Immature natural killer cell (primary cell): ENCODE measurements at places on chromosomes 11 and 22.

GRCh38 chr11:59010708-59011107, 71.4 kb downstream of the GLYATL1 start:
- no peaks in the 10 kb centered on the region for H3K27me3 ChIP-seq
- no peaks in the 10 kb centered on the region for H3K36me3 ChIP-seq
- no peak overlapping the region for H3K27ac ChIP-seq
- no peaks in the 10 kb centered on the region for H3K4me1 ChIP-seq
- H3K4me3 ChIP-seq, result no peak overlapping the region

DNA sequence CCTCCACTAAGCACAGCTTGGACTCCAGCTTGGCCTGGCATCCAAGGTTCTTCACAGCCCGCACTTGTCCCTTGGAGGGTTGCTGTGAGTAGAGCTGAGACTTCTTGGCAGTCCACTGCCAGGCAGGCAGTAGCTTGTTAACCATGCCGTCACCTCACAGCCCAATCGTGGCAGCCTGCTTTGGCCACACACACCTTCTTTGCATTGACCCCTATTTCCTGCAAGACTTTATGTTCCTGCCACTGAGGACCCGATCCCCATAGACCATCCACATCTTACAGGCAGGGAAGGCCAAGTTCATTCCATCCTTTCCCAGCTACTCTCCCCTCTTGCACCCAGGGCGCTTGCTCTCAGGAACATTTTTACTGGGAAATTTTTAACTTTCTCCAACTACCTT, 2.5 kb upstream of the PYGM start:
- peak overlapping the region; percentile 91 for H3K27ac ChIP-seq
- H3K4me3 ChIP-seq, result peak overlapping the region; percentile 88
- peak; percentile 47 for DNase-seq
- H3K27me3 ChIP-seq, result peaks cover 36% of the 10 kb centered on the region
- H3K36me3 ChIP-seq, result peaks cover 24% of the 10 kb centered on the region
- peaks cover 90% of the 10 kb centered on the region for H3K4me1 ChIP-seq

GRCh38 chr11:18844753-18845367, 53.3 kb upstream of the PTPN5 start:
- H3K4me1 ChIP-seq, result no peaks in the 10 kb centered on the region
- no peak for DNase-seq
- no peaks in the 10 kb centered on the region for H3K36me3 ChIP-seq
- peaks cover 3% of the 10 kb centered on the region for H3K27me3 ChIP-seq

DNA sequence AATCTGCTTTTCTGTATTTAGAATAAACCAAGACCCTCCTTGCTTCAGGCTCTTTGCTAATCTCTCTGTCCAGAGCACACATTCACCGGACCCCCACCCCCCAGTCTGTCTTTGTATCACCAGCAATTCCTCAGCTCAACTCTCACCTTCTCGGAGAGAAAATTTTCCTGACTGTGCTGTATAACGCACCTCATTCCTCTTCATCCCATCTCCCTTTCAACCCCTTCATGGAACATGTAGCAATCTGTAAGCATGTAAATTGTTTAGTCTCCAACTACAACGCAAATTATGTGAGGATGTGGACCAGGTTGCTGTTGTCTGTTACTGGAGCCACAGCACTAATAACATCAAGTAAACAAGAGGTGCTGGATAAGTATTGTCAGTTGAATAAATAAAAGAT, 349.8 kb downstream of the DCDC1 start:
- no peaks in the 10 kb centered on the region for H3K4me1 ChIP-seq
- no peaks in the 10 kb centered on the region for H3K36me3 ChIP-seq
- H3K4me3 ChIP-seq, result no peak overlapping the region
- H3K27me3 ChIP-seq, result no peaks in the 10 kb centered on the region

GRCh38 chr22:42294034-42294985, 23.9 kb upstream of the TCF20 start:
- H3K27ac ChIP-seq, result no peak overlapping the region
- no peak overlapping the region for H3K4me3 ChIP-seq
- no peaks in the 10 kb centered on the region for H3K36me3 ChIP-seq
- no peak for DNase-seq

GRCh38 chr11:22337596-22338485, at the start of gene SLC17A6:
SLC17A6 (plus strand) TSS chr11:22338381; CDS start chr11:22338534, 153 bp downstream.
- no peak within 1 kb of the TSS for H3K27ac ChIP-seq
- no peak within 1 kb of the TSS for H3K4me3 ChIP-seq
- DNase-seq, result no peak
- H3K36me3 ChIP-seq, result peaks cover 8% of the 10 kb centered on the region
- peaks cover 26% of the 10 kb centered on the region for H3K27me3 ChIP-seq

- H3K4me3 ChIP-seq, result no peak overlapping the region
- DNase-seq, result no peak
- H3K4me1 ChIP-seq, result no peaks in the 10 kb centered on the region
Observed at GRCh38 chr11:133506023-133506422, 26.3 kb downstream of the OPCML start.

DNA sequence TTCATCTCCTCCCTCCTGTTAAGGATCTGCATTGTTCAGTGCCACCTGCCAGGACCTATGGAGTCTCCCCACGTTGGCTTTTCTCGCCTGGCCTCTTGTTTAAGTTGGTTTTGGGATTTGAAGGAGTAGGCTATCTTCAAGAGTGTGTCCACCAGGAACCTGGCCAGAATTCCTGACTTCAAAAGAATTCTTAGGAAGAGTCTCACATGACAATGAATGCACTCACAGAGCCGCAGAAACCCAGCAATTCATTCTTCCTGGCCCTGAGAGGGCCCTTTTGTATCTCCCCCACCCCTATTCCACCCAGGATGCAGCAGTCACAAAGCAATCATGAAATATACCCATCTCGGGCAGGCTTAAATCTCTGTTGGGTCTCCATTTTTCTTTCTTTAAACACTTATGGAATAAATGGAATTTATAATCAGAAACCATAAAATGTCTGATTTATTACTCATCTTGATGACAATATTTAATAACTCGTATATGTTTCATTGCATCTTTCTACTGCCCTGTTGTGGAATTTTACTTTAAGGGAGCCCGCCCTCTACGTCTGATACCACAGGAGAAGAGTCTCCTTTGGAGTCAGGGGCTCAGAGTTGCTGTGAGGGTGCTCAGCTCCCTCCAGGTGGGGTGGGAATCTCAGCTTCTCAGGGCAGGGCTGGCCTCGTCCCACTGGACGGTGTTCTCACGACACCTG, 507.0 kb downstream of the NTM start:
- no peaks in the 10 kb centered on the region for H3K36me3 ChIP-seq
- no peak overlapping the region for H3K27ac ChIP-seq
- no peak overlapping the region for H3K4me3 ChIP-seq
- no peaks in the 10 kb centered on the region for H3K4me1 ChIP-seq

GRCh38 chr11:62458212-62459002, 39.6 kb downstream of the SCGB1A1 start:
- no peaks in the 10 kb centered on the region for H3K27me3 ChIP-seq
- DNase-seq, result no peak
- H3K4me3 ChIP-seq, result no peak overlapping the region
- H3K27ac ChIP-seq, result no peak overlapping the region
- no peaks in the 10 kb centered on the region for H3K36me3 ChIP-seq

- peak overlapping the region; percentile 97 for H3K27ac ChIP-seq
- H3K36me3 ChIP-seq, result no peaks in the 10 kb centered on the region
- DNase-seq, result no peak
Observed at GRCh38 chr11:33258631-33259205, 1.5 kb downstream of the HIPK3 start.

DNA sequence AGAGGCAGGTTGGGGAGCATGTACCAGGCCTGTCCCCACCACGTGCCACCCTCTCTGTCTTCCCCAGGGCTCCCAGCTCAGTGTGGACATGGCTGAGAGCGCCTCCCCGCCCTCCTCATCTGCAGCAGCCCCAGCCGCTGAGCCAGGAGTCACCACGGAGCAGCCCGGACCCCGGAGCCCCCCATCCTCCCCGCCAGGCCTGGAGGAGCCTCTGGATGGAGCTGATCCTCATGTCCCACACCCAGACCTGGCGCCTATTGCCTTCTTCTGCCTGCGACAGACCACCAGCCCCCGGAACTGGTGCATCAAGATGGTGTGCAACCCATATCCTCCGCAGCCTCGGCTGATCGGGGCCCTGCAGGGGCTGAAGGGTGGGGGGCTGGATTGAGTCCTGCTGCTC, at the start of gene CACNA1I:
Gene CACNA1I (plus strand): TSS at position 89 of the 400 bp plus-strand sequence. CDS start 0 bp downstream, at position 89.
- H3K36me3 ChIP-seq, result no peaks in the 10 kb centered on the region
- no peak within 1 kb of the TSS for H3K27ac ChIP-seq
- DNase-seq, result no peak
- H3K4me1 ChIP-seq, result peaks cover 19% of the 10 kb centered on the region
- peaks cover 5% of the 10 kb centered on the region for H3K27me3 ChIP-seq

DNA sequence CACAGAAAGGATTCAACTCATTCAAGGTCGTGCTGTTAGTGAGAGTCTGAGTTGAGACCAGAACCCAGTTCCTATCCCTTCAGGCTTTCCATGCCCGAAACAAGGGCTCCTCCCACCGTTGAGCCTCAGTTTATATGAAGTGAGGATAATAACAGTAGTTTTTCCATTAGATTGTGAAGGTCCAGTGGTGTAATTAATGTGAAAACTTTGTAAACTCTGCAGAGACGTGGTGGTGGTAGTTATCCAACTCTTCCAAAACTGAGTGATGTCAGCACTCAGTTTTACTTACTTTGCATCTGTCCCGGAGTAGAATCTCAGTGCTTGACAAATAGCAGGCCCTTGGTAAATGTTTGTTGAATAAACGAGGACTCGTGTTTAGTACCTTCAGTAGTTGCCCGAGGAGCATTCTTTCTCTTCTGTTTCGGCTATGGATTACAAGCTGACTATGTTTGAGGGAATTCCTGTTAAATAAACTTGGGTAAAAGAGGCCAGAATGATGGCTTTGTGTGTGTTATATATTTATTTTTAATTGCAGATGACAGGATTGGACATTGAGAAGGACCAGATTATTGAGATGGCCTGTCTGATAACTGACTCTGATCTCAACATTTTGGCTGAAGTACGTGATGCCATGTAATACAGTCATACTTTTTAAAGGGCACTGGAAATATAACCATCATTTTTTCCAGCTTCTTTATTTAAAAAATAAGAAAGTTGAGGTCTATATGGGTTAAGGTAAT, 1.0 kb downstream of the REXO2 start:
- H3K27ac ChIP-seq, result peak overlapping the region; percentile 93
- no peaks in the 10 kb centered on the region for H3K36me3 ChIP-seq
- peak overlapping the region; percentile 90 for H3K4me3 ChIP-seq
- DNase-seq, result no peak
- H3K27me3 ChIP-seq, result peaks cover 7% of the 10 kb centered on the region
